ENCODE measurements at places on chromosomes 1 and 21. TPM values are rescaled to one million over a fixed set of nuclear protein-coding genes. Genes with fewer than 3 reads are reported as not detected.

DNA sequence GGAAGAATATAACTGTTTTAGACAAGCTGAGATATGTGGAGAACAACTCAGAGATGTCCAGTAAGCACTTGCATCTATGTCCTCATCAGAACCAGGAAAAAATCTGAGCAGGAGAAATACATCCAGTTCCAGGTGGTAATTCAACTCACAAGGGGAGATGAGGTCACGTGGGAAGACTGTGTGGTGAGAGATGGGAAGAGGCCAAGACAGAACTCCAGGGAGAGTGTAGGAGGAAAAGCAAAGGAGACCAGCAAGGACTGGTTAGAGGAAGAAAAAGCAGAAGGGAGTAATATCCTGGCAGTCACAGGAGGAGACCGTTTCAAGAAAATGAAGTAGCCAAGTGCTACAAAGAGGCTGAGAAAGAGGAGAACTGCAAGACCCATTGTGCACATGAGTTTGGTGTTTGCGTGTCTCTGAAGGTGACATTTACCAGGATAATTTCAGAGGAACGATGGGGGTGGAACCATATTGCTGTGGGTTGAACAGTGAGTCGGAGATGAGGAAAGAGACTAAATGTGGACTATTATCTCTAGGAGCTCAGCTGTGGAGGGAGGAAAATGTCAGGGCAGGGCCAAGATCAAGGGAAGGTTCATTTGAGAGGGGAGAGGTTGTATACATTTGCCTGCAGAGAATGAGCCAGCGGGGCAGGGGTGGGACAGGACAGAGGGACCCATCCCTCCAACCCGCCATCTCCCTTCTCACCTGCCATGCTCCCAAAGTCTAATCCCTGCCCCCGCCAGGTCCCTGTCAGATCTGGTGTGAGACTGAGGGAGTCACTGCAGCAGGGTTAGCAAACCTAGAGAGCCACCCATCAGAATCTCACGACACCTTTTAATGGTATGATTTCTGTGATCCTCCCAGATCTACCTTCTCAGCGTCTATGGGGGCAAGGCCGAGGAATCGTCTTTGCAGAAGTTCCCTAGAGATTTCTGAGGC, 24.9 kb downstream of the SUSD4 start:
- no peak for DNase-seq

- DNase-seq: no peak
These were observed 12.1 kb upstream of the FAM43B start for GRCh38 chr1:20540281-20540680.

DNA sequence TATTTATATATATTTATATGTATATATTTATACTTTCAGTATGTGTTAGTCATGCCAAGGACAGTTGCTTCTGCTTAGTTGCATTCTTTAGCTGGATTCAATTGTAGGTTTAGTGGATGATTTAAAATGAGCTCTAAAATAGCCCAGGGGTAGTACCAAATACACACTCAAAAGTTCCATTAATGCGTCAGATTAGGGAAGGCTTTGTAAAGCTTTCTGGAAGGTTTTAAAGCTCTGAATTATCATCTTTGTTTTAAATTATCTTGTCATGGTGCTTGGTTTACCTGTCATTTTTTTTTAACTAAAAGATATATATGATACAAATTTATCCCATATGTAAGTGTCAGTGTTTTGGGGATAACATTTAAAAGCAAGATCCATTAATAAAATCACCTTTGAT, 242.7 kb upstream of the ADAMTS5 start:
- DNase-seq: no peak

DNA sequence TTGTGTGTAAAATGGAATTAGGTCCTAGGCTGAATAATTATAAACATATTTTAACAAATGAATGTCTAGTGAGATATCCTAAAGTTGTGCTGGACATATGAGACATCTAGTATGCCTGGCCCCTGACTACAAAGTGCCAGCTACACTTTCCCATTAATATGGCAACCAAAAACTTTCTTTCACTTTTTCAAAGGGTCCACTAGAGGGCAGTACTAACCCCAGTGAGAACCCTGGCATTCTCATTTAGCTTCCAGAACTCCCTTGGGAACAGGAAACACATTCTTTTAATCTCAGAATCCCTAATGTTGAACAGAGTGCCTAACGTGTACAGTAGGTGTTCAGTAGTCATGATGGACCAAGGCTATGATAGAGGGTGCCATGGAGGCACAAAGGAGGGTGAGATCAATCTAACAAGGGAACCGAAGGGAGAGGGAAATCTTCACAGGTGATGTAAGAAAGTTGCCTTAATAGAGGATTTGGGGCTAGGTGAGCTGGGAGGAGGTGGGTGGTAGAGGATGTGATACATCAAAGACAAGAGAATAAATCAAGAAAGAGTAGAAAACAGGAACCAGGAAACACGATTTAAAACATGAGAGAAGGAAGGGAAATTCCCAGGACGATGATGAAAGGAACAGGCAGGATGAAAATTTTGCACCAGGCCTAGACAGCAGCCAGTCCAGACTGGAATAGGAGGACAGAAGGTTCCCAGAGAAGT, 41.6 kb downstream of the NSL1 start:
- peak; percentile 52 for DNase-seq

DNA sequence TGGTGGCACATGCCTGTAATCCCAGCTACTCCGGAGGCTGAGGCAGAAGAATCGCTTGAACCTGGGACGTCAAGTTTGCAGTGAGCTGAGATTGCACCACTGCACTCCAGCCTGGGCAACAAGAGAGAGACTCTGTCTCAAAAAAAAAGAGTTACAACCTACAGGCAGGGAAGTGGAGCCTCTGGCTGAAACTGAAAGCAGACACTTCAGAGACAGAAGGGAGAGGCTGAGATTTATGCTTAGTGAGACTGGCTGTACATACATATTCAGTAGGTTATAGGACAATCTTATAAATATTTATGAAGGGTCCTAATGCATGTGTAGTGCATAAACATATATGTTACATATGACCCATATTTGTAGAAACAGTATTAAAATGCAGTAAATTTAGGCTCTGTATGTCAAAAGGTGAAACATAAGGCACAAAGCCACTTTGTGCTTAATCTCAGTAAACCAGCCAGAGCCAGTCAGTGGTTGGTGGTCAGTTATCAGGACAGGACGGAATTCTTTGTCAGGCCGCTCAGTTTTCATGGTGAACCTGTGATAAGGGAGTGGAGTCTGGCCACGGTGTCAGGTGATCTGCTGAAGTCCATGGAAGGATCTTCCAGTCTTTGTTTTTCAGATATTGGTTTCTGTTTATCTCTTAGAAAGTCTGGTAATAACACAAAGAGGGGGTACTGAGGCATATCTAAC, 13.7 kb downstream of the RHEX start:
- DNase-seq: no peak

- no peak for DNase-seq
These were observed 30.3 kb downstream of the SSBP3 start for GRCh38 chr1:54375712-54376429.

GRCh38 chr1:24769656-24770651, 24.7 kb downstream of the CLIC4 start:
- no peak for DNase-seq

DNA sequence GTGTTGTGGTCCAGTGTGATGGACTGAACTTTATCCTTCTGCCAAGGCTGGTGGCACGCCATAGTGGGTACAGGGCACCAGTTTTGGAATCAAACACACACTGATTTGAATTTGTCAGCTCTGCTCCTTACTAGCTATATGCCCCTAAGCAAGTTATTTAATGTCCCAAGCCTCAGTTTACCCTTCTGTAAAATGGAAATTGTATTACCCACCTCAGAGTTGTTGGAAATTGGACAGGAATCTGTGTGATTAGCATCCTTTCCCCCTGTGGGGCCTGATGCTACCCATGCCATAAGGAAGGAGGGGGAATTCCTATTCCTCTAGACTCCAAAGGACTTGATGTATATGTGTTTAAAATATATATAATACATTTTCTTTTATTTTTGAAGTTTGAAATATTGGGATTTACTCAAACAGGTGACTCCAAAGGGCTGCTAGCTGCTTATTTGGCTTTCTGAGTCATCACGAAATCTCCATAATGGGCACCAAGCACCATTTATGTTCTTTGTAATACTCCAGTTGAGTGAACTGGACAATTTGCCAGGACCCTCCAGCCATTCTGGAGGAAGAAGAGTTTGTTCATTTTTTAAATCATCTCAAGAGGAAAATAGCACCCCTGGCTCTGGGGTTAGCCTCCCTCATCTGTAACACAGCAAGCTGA, 224.5 kb upstream of the TMEM51 start:
- DNase-seq: no peak

DNA sequence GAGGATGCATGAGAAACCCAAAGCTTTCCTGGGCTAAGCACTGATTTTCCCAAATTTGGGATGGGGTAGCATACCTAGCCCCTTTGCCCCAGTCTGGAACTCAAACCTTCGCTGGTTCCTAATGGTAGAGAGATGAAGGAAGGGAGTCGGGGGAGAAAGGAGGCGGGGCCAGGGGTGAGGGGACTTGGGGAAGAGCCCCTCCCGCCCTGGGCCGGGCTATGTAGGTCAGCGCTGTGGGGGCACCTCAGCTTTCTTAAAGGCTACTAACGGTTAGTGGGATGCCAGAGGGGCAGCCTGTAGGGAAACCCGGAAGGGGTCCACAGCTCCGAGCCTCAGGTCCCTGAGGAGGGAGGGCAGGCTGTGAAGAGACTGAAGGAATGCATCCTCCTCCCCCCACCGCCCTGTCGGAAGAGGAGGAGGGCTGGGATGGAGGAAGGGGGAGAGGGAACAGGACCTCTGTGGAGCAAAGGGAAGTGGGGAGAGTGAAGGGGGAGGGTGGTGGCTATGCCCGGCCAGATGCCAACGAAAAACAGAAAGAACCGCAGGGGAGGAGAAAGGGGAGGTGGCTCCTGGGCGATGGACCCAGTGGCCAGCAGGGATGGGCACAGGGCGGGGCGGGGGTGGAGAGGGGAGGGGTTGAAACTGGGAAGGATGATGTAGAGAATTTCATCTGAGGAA, 1.3 kb downstream of the CADM3 start:
- DNase-seq: no peak

DNA sequence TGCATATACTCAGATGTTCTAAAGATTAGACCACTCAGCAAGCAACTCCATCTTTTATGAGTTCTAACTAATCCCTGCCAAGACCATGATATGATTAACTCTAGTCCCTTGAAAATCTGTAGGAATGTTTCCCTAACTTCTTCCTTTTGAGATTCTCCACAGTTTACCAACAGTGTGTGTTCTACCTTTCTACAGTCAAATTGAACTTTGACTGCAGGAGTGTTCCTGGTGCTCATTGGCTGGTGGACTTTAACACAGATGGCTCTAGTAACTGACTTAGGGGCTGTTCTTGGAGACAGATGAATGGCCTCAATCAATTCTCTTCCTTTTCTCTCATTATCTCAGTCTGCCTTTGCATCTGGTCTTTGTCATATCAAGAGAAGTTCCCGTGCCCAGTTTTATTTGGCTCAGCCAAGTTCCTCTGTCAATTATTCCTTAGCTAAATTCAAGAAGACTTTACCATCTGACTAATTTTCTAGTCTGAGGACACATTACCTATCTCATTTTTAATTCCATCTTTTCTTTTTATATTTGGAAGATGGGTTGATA, 643.9 kb upstream of the CAMK1G start:
- no peak for DNase-seq

GRCh38 chr1:167981933-167982332, 45.1 kb upstream of the MPC2 start:
- no peak for DNase-seq

DNA sequence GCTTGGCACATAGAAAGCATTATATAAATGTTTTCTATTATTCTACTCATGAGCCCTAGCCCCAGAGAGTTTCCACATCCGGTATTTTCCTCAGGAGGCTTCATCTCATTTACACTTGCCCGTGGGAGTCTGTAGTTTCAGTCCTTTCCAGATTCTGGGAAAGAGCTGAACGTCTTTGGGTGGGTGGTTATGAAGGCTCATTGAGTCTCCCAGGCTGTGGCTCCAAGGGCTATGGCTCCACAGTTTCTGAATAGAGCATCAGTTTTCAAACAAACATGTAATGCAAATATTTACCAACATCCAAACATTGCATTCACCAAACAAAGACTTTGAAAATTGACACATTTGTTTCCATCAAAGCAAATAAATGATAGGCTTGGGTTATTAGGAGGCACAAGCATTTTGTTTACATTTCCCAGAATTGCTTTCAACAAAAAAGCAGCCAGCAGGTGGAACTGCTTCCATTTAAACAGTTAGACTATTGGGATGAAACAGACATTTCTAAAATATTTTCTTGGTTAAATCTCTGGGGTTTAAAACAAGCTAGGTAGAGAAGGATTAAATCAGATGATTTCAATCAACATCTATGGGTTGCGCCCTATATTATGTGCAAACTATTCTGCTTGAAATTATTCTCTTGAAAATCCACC, 1.3 kb upstream of the LEMD1 start:
- DNase-seq: no peak

Gene ADAMTS5
- total RNA-seq: 1.1 TPM

Gene KCNQ4
- total RNA-seq: 0.05 TPM

Gene SIK1
- total RNA-seq: 5.3 TPM

- DNase-seq: no peak
These were observed 33.9 kb downstream of the WDR4 start for GRCh38 chr21:42845296-42845965.

GRCh38 chr1:42319128-42319851, 15.7 kb downstream of the FOXJ3 start:
- DNase-seq: no peak

- DNase-seq: no peak
These were observed 133.6 kb upstream of the RAB4A start for GRCh38 chr1:229137271-229137670.

Gene KLF18
- total RNA-seq: not detected

DNA sequence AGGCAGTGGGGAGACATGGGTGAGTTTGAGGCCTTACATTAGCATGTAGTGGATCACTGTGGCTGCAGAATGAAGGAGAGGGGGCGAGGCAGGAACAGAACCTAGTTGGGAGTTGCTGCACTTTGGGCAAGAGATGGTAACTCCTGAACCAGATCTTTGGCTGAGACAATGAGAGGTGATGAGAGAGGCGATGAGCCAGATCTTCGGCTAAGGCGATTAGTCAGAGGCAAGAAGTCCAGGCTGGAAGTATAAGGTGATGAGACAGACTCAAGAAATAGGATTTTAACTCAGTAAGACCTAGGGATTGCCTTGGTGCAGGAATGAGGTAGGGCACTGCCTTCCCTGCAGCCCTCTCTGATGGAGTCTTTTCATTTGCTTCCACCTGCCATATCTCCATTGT, 9.1 kb upstream of the ARTN start:
- no peak for DNase-seq

- no peak for DNase-seq
These were observed 395.5 kb downstream of the SMYD3 start for GRCh38 chr1:246111570-246111969.

GRCh38 chr1:41673806-41674205, 189.3 kb upstream of the EDN2 start:
- DNase-seq: no peak

Gene BCAR3
- total RNA-seq: 49.5 TPM

All from SJSA1 (cell line).